ENCODE measurements at places on chromosomes 16 and 17. TPM values are rescaled to one million over a fixed set of nuclear protein-coding genes. Genes with fewer than 3 reads are reported as not detected.

Gene HASPIN
- 11.9 TPM for total RNA-seq

Gene ABCC3
- total RNA-seq: 131 TPM

Gene OR4D1
- not detected for total RNA-seq

Gene NTN3
- not detected for total RNA-seq

Gene CNOT1
- total RNA-seq: 166 TPM

Gene SLC38A8
- not detected for total RNA-seq

Gene CX3CL1
- total RNA-seq: 0.12 TPM

Gene TBC1D3G
- not detected for total RNA-seq

Gene GUCY2D
- total RNA-seq: 0.38 TPM

Gene HEXIM2
- total RNA-seq: 13.9 TPM

Gene HBQ1
- total RNA-seq: 8.2 TPM

Gene SLC13A5
- total RNA-seq: 0.06 TPM

Data from A549 treated with Mapracorat at 1 μM for 4 hours (cell line).